ENCODE measurements at places on chromosomes 7 and 10.

DNA sequence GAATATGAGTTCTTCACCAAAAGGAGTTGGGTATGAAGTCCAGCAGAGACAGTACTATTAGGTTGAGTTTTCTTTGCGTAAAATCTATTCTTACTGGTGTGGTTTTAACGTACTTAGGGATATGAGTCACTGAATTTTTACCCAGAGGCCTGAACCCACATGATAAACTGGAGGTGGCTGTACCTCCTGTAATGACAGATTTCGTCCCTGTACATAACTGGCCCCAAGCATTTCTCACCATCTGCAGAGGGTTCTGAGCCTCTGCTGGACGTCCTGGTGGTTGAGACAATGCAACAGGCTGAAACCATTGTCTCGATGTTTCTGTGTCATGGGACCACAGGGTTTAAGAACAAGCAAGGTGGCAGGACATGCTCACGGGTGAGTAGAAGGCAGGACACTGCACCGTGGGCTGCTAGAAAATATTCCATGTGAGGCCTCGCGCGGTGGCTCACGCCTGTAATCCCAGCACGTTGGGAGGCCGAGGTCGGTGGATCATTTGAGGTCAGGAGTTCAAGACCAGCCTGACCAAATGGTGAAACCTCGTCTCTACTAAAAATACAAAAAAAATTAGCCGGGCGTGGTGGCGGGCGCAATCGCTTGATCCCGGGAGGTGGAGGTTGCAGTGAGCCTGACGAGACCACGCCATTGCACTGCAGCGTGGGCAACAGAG lies 233.9 kb downstream of the DNAJB6 start:
- DNase-seq = no peak

GRCh38 chr10:77939561-77940001 lies 13.0 kb upstream of the DLG5 start:
- no peak for DNase-seq

DNA sequence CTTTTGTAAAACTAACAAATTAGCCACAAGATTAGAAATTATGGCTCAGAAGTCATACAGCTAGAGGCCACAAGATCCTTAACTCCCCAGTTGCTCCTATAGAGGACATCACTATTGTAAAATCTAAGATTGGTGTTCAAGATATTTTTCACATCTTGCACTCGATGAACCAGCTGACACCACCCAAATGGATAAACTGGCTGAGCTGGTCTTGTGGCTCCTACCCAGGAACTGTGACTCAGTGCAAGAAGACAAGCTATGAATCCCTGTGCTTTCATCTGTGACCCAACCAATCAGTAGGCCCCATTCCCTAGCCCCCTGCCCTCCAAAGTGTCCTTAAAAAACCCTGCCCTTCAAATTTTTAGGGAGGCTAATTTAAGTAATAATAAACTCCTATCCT lies 27.9 kb upstream of the R3HCC1L start:
- no peak for DNase-seq

DNA sequence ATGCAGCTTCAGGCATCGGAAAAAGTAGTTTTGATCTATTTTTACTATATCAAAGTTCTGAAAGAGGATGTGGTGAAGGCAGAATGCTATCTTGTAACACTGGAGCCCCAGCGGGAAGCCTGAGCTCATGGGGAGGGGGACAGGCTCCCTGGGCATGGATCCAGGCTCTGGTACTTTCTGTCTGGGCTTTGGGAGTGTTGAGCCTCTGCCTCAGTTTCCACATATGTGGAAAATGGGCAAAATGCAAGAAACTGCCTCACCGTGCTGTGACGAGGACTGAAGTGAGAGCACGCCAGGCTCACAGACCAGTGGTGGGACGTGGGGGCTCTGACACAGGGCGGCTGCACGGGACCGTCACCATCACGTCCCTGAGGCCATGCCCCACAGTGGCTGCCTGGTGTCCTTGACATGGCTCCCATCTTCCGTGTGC lies 182.9 kb upstream of the SHH start:
- DNase-seq = no peak

DNA sequence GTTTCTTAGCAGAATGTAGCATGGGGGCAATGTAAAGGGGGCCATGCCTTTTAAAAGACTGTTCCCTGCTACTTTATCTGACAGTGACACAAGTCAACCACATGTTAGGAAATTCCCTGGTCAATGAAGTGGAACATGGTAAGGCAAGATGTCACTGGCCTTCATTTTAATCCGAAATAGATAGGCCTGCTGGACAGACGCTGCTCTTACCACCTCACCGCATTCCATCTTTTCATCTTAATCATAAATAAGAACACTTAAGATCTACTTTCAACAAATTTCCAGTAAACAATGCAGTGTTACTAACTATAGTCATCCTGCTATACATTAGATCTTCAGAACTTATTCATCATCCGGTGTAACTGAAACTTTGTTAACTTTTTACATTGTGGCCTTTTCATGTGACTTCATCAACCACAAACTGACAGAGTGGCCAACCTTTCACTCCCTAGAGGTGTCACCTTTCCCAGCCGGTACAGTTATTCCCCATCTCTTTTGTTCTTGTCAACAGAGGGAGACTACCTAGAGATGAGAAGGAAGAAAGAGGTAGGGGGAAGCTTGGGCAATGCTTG lies 15.6 kb downstream of the ASB4 start:
- no peak for DNase-seq

GRCh38 chr10:48309711-48310226 lies 3.3 kb downstream of the MAPK8 start:
- DNase-seq = no peak

- DNase-seq = no peak
Measured at GRCh38 chr7:450036-450435, 69.6 kb downstream of the PDGFA start.

- DNase-seq = no peak
Measured at GRCh38 chr7:140640727-140641523, at the start of gene DENND2A. Gene DENND2A, minus strand, starts transcription at chr7:140640813. Its CDS starts 38,416 bp downstream, at chr7:140602397.

- DNase-seq = no peak
Measured at GRCh38 chr10:101570428-101571270, 17.4 kb downstream of the POLL start.

DNA sequence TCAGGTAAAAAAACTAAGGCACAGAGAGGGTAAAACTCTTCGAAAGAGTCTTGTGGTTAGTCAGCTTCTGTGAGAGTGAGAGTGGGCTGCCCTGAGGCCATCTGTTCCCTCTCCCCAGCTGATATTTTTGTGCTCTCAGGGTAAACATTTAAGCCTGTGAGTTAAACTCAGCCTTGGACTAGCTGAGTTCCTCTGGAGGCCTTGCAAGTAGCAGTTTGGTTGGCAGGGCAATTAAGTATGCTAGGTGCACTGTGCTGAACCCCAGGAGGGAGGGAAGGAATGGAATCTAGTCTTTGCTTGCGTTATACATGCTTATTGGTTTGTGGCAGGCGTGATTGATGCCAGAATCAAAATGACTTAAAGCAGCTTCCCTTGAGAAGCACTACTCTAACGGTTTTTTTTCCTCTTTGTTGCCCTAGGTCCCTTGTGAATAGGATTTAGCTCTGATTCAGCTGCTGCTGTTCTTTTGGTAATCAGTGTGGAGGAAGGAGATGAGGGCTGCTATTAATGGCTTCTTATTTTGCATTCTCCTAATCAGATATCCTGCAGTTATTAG lies 140.2 kb downstream of the AUTS2 start:
- no peak for DNase-seq

DNA sequence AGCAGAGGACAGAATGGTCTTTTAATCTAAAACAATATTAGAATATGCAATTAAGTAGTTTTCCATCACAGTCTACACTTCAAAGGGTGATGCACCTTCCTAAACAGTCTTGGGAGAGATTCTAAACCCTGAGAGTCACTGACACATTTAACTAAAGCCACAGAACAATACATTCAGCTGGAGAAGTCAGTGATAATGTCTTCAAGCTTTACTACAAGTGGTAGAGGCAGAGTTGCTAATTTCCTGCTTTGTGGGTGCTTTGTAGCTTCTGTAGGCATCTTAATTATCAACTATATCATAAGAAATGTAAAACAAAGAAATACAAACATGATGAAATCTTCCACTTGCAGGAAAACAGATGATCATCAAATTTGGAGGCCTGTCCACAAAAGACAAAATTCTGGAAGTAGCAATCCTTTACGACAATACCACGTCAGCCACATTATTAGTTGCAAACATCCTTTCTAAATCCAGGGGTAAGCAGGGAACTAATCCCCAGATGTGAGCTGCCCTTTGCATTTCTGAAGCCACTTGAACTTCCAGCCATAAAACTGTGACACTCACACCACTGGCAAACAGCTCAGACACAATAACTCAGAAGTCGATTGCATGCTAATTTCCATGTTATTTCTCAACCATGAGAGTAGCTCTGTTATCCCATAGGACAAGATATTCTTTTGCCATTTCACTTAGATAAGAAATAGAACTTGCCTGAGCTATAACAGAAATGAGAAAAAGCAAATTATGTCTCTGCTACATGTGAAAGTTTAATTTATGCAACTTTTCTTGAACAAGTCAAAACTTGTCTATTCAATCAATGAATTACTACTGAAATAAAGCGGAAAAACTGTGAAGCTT lies 212.2 kb downstream of the FAM107B start:
- no peak for DNase-seq

- no peak for DNase-seq
Measured at GRCh38 chr7:4689668-4690067, 7.6 kb downstream of the FOXK1 start.

GRCh38 chr10:59898125-59898835 lies 8.1 kb downstream of the CCDC6 start:
- DNase-seq = no peak

GRCh38 chr7:130037703-130038102 lies 13.5 kb downstream of the ZC3HC1 start:
- DNase-seq = no peak

Measured in activated CD4-positive, CD25-positive, alpha-beta regulatory T cell (primary cell).